ENCODE measurements at places on chromosomes 3 and 15. TPM values are rescaled to one million over a fixed set of nuclear protein-coding genes. Genes with fewer than 3 reads are reported as not detected.

DNA sequence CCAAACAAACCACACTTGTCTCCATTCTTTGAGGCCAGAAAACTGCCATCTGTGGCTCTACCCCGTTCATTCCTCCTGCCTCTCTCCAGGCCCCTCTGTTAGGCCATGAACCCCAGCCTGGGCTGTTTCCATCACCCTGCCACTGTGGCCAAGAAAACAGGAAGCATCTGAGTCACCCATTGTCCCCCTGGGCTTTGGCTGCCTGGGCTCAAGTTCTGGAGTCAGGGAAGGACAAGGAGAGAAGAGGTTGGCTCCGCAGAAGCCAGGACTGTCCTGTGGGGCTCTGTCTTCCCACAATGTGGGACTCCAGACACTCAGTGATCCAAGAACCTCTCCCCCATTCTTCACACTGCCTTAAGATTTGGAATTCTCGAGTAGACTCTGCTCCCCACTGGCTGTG is 14.8 kb upstream of the LCTL start:
- no peak for DNase-seq

DNA sequence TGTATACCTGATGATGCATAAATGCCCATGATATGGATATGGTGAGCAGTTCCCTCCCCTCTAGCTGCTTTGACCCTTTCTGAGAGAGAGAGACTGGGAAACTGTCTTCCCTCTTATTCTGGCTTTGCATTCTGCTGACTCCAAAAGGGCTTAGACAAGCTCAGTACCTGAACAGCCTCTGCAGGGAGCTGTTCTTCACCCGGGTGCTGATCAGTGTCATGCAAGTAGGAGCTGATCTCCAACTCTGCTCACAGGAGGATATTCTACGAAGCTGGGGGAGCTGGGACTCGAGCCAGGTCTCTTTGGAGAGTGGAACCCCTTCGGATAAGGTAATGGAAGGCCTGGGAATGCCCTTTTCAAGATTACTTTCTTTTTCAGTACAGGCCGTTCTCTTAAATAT is 237.1 kb downstream of the RYR3 start:
- DNase-seq = no peak

GRCh38 chr3:63855333-63855940 is 8.2 kb downstream of the THOC7 start:
- DNase-seq = no peak

VGLL3 gene
- 1.4 TPM for total RNA-seq

RAB43 gene
- total RNA-seq = 60.9 TPM

PROK2 gene
- 0.44 TPM for total RNA-seq

NSUN3 gene
- 4.9 TPM for total RNA-seq

ETFA gene
- total RNA-seq = 271 TPM

All from right lobe of liver (tissue), 6 donors.